NCI-H774 (cell line): ENCODE measurements at places on chromosomes 1 and 21.
A peak's percentile ranks its signal among the peaks of the same experiment; 100 is the strongest.

- peak; percentile 67 for DNase-seq
These were observed 164.6 kb downstream of the PLPP3 start for GRCh38 chr1:56414728-56415224.

DNA sequence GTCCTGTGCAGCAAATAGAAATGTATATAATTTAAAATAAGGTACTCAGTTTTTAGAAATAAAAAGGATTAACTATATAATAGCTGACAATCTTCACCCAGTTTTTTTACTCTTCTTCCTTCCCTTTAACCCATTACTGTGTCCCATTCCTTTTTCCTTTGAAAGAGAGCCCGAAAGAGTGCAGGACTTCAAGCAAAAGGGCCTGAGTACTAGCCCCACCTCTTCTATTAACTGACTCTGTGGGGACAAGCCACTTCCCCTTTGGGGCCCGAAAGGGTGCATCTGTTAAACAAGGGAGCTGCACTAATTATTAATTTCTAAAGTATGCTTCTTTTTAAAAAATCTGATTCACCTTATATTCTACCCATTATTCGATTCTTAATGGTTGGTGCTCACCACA is 3.3 kb downstream of the USP24 start:
- DNase-seq, result no peak

GRCh38 chr1:181647314-181648035 is 164.2 kb downstream of the CACNA1E start:
- no peak for DNase-seq

DNA sequence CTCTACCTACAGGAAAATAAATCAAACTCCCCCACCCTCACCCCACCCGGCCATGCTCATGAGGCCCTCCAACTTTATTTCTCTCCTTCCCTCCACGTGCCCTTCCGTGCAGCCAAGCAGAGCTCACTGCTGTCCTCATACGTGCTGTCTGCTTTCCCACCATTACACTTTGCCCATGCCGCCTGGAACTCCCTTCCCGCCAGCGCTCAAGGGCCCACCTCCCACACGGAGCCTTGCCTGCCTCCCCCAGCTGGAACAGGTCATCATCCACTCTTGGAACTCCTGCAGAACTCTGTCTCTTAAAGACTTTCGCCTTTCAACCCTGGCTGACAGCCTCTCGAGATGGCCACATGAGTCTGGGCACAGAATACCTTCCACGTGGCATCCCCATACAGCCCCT is 42.4 kb downstream of the GLIS1 start:
- no peak for DNase-seq

- DNase-seq, result no peak
These were observed 23.2 kb downstream of the CDC42 start for GRCh38 chr1:22075718-22076117.
